ENCODE measurements at places on chromosomes 12 and 14.
A peak's percentile ranks its signal among the peaks of the same experiment; 100 is the strongest.

DNA sequence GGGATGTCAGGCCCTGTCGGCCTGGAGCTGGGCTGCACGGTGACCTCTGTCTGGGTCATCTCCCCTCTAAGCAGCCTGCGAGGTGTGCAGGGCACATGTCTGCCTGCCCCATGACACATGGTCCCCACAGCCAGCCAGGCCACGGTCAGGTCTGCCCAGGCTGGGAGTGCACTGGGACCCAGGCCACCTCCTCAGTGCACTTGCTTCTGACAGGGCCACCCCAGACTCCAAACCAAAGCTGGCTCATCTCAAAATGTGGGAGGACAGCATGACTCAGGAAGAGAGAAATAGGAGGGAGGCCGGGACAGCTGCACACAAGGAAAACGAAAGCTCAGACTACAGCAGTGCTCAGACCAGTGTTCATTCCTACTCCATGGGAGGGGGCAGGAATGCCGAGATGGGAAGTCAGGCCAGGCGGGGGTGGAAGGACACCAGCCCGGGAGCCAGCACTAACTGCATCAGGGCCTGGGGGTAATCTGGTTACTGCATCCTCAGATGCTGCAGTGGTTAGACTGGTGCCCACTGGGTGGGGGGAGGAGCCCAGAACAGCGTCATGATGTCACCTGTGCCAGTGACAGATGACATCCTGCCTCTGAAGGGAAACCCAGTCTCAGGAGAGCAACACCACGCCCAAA lies 4.0 kb downstream of the P2RX2 start:
- DNase-seq, result peak; percentile 60

GRCh38 chr12:132413931-132414588 lies 75.9 kb upstream of the FBRSL1 start:
- DNase-seq, result no peak

GRCh38 chr12:110330544-110330943 lies 49.5 kb downstream of the ATP2A2 start:
- DNase-seq, result no peak

- DNase-seq, result no peak
Observed at GRCh38 chr14:77805706-77806105, 5.8 kb downstream of the ADCK1 start.

DNA sequence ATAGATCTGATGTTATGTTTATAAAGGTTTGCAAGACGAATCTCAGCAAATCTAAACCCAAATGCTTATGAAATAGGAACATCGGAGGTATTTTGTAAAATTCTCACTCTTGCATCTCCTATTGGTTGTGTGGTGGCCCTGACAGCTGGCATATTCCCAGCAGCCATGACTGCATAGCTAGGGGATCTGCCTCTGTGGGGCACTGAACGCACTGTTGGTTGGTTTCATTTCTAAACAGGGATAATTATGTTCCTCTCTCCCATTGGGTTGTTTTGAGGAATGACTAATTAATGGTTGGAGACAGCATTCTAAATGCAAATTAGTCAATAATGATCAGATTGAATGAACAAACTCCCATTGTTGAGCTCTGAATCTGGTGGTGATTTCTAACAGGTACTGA lies 2.7 kb upstream of the BEST3 start:
- DNase-seq, result no peak

GRCh38 chr14:64255756-64256155 lies 38.4 kb downstream of the ESR2 start:
- DNase-seq, result no peak

GRCh38 chr12:51008329-51009055 lies 17.7 kb downstream of the SLC11A2 start:
- no peak for DNase-seq
